ENCODE measurements at places on chromosomes 6 and 20. TPM values are rescaled to one million over a fixed set of nuclear protein-coding genes. Genes with fewer than 3 reads are reported as not detected.

The CRISP3 gene
- total RNA-seq: not detected

The TBC1D20 gene
- total RNA-seq: 42.8 TPM

The BTNL2 gene
- not detected for total RNA-seq

The C6orf163 gene
- 1.7 TPM for total RNA-seq

The RHAG gene
- not detected for total RNA-seq

The PRR18 gene
- not detected for total RNA-seq

The GHRH gene
- not detected for total RNA-seq

The TAGAP gene
- not detected for total RNA-seq

The MTHFD1L gene
- 53.2 TPM for total RNA-seq

The DDRGK1 gene
- 20.6 TPM for total RNA-seq

The HRH3 gene
- not detected for total RNA-seq

The SLC22A2 gene
- total RNA-seq: not detected

The ANKRD66 gene
- total RNA-seq: not detected

The PLN gene
- total RNA-seq: under 0.01 TPM

The FERMT1 gene
- 1.7 TPM for total RNA-seq

The C20orf204 gene
- total RNA-seq: 0.18 TPM

The SGK2 gene
- total RNA-seq: not detected

The ELOVL2 gene
- 10.6 TPM for total RNA-seq

The ESR1 gene
- total RNA-seq: not detected

The PI16 gene
- under 0.01 TPM for total RNA-seq

The MYBL2 gene
- 21.7 TPM for total RNA-seq

The C2 gene
- total RNA-seq: 0.18 TPM

The NMBR gene
- total RNA-seq: not detected

The GPX5 gene
- not detected for total RNA-seq

The TMEM170B gene
- total RNA-seq: 0.28 TPM

The FKBP1C gene
- total RNA-seq: 0.72 TPM

The FOXF2 gene
- 2.5 TPM for total RNA-seq

The KCNS1 gene
- total RNA-seq: 0.54 TPM

Data from IMR-90 (cell line).